CD4-positive, alpha-beta T cell treated with Interleukin-4 for 1 hour (primary cell): ENCODE measurements at places on chromosomes 2 and 18.

- DNase-seq = no peak
Observed at GRCh38 chr2:101307950-101308431, 510 bp downstream of the RNF149 start.

DNA sequence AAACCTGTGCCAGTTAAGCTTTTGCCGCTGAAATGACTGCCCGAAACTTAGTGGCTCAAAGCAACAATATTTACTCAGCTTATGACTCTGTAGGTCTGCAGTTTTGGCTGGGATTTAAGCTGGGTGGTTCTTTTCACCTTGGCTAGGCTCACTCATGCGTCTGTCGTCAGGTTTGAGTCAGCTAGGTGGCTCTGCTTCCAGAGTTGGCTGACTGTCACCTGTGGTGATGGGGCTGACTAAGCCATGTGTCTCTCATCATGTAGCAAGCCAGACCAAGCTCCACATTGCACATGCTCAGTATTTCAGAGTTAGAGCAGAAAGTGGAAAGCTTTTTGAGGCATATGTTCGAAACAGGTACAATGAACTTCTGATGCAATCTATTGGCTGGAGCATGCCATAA, 354.8 kb downstream of the MEIS1 start:
- no peak for DNase-seq

DNA sequence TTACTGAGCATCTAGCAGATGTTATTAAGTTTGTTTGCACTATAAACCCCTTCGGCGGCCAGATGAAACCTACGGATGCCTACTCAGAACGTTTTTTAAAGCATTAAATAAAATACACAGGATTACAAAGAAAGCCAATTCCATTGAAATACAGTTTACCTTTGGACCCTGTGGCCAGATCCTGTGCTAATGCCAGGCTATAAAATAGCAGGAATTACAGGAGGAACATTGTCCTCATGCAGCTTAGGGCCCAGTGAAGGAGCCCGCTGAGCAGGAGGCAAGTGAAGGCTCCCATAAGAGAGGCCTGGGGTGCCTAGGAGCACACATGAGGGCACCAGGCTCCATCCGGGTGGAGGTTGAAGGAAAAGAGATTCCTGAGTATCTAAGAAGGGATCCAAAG, 310.4 kb downstream of the MTX2 start:
- no peak for DNase-seq

DNA sequence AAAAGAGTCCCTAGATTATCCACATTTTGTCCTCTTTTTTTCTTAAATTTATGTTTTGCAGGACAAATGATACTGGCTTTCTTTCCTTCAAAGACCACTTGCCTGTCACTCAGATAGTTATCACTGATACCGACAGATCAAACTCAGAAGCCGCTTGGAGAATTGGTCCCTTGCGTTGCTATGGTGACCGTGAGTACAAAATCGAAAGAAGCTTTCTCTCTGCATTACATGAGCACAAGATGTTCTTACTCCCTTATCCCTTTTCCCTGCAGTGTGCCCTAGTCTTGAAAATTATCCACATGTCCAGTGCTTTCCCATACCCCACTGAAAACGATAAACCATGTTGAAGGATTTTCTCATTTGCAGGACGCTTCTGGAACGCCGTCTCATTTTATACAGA, 738.5 kb downstream of the CNTNAP5 start:
- no peak for DNase-seq

DNA sequence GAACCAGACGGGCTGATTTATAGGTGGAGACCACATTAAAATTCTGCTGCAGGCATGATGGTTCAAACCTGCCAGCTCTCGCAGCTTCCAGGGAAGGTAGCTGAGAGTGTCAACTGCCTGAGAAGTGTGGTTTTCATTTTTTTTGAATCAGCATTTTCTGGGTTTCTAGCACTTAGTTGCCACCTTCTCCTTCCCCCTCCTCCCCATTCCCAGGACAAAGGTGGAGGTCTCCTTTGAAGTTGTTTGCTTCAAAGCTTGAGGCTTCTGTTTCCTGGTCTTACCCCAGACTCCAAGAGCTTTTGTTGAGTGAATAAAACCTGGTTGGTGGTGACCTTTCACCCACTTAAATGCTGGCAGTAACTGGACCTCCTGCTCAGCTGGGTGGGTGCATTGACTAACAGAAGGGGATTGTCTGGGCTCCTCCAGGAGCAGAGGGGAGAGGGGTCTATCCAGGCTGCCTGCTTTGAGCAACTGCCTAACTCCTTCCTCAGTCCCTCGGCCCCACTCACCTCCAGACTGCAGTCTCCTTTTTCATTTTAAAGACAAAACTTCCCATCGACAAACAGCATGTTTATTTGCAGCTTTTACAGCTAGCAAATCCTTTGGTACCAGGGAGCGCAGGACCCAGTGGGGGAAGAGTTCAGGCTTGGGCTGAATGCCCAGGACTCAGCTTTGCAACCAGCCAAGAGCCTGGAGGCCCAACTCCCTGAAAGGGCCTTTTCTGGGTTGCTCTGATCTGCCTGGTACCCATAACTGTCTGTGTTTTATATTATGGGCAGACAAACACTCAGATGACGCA, 3.5 kb downstream of the RHOB start:
- no peak for DNase-seq

GRCh38 chr2:160541745-160542144, 48.1 kb upstream of the RBMS1 start:
- DNase-seq = no peak
